ENCODE measurements at places on chromosomes 3 and 15.

- no peak for DNase-seq
These were observed 50.4 kb upstream of the TBC1D21 start for GRCh38 chr15:73822998-73823397.

- no peak for DNase-seq
These were observed at the start of gene ZIC1 for GRCh38 chr3:147409143-147410115. ZIC1 (plus strand) TSS chr3:147409365; CDS start chr3:147410113, 748 bp downstream.

DNA sequence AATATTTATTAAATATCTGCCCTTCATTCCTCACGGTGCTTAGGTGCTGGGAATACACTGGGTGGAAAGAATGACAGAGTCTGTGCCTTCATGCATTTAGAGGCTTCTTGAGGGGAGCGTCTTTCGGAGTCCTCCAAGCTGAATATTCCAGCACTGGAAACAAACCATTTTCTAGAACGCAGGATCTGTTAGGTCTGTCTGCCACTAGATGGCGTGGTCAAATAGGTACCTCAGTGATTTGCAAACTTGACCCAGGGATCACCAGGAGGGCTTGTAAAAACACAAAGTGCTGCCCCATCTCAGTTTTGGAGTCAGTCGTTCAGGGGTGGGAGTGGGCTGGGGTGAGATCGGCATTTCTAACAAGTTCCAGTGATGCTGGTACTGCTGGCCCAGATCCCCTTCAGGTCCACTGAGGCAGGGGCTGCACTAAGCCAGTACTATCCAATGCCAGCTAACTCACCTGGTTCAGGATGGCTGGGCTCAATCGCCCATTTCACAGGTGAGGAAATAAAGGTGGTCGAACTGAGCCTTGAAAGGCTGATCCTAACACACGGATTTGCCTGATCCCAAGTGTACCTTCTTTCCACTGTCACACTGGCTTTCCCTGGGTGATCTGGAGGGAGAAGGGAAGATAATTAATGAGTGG is 14.8 kb downstream of the ARNT2 start:
- peak; percentile 15 for DNase-seq

DNA sequence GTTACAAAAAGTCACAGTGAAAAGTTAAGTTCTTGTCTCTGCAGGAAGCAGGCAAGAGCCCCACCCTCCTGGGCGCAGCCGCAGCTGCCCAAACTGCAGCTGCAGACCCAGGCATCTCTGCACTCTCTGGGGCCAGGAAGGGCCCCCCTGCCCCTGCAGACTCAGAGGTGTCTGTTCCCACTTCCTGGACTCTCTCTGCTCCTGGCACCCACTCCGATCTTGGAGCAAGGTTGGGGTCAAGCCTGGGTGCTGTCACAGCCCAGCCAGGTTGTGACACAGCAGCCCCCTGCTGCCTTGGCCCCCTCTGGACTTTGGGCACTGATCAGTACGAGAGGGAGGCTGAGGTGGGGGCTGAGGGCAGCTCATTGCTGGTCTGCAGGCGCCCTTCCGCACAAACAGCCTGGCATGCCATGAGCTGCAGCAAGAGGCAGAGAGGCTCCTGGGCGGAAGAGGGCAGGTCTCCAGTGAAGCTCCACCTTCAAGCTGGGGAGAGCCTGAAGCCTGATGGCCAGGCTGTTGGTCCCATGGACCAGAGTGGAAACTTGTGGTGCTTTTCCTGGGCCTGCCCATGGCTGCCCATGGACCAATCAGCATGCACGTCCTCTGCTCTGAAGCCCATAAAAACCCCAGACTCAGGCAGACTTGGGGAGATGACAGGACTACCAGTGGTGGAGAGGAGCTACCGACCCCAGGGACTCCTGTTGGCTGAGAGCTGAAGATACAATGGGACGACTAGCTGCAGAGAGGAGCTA is 42.9 kb upstream of the LRRFIP2 start:
- no peak for DNase-seq

DNA sequence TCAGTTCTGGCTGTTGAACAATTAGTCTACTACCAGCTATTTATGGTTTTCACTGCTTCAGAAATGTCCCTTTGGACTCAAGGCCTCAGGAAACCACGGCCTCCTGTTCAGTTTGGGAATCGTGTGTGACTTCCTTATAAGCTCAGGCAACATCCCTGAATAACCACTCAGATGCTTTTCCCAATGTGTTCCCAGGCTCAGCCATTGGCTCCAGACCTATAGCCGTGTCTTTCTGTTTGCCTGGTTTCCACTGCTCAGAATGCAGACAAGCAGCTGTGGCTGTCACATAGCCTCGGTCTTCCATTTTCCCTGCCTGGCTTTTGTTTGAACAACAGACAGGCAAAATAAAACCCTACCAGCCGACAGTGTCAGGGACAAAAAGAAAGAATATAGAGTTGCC is 63.2 kb upstream of the ATP2B2 start:
- DNase-seq: no peak

DNA sequence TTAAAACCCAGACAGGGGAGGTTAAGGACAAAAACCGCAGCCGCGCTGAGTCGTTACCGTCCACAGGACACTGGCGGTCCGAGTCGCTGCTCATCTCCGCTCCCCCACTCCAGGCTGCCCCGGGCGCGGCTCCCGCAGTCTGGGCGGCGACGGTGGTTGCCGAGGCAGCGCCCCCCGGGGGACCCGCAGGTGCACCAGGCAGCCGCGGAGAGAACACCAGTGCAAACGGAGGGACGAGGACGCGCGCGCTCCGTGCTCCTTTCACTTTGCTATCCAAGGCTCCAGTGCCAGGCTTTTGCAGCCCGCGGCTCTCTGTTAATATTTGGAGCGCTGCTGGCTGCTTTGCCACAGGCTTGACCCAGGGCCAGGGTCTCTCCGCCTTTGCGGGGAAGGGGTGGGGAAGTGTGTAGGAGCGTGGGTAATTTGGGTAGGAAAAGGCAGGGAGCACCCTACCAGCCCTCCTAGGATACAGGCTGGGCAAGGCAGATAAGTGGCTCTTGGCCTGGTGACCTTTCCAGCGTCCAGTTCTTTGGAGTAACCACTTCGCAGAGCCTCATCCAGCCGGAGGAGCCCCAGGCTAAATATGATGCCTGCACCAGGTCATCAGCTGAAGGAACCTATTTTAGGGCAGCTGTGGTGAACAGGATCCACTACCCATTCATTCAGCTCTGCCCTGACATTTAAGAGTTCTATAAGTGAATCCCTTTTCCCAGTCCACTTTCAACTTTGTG is at the start of gene GADL1:
Gene GADL1, minus strand, starts transcription at position 141 of the 731 bp plus-strand sequence. Its CDS starts 47 bp downstream, at position 94.
- DNase-seq: peak; percentile 40

GRCh38 chr3:175247629-175248028 is 388.5 kb downstream of the NAALADL2 start:
- no peak for DNase-seq

GRCh38 chr3:139561959-139562676 is 22.6 kb upstream of the RBP1 start:
- DNase-seq: no peak

Data from stimulated activated CD4-positive, alpha-beta T cell treated with anti-CD3 and anti-CD28 coated beads, Interleukin-15, amount 100 ng/mL, for 24 hours (primary cell).